Muscle of back (tissue), 13 donors: ENCODE measurements at places on chromosomes 5 and 9. TPM values are rescaled to one million over a fixed set of nuclear protein-coding genes. Genes with fewer than 3 reads are reported as not detected.

SPATA9 gene
- 1.0 TPM for polyA plus RNA-seq

TERT gene
- not detected for polyA plus RNA-seq

ADAMTS2 gene
- 31.3 TPM for polyA plus RNA-seq

SPINK7 gene
- polyA plus RNA-seq, result not detected

SH3GL2 gene
- polyA plus RNA-seq, result 0.07 TPM

LTC4S gene
- 1.8 TPM for polyA plus RNA-seq

LECT2 gene
- not detected for polyA plus RNA-seq

SIT1 gene
- polyA plus RNA-seq, result not detected

C7 gene
- 3.6 TPM for polyA plus RNA-seq

- peak; percentile 51 for DNase-seq
These were observed 484.3 kb downstream of the BNC2 start for GRCh38 chr9:16386007-16386826.

DNA sequence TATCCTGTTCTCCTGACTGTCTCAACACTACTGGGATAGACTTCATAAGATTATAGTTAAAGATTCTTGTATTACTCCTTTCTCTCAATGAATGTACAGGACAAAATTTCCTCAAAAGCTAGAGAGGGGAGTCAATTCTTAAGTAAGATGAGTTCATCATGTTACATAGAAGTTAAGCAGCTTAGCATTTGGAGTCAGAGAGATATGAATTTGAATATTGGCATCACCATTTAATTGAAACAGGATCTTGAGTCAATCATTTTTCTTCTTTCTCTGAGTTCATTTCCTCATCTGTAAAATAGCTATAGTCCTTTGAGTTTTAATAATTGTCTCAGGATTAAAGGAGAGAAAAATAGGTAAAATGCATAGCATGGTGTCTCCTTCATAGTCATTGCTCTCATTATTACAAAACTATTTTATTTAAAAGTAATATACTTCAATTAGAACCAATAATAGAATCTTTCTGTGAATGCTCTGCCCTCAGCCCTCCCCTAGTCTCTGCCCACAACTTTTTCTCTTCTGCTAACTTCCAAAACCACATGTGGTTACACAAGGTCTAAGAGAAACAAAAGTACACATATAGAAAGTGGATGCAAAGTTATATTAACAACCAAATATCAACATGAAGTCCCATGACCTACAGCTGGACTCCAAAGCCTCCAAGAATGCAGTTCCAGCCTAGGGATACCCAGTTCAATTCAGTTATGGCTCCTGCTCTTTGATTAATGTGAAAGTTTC is 265.6 kb downstream of the TLE1 start:
- DNase-seq, result no peak

GRCh38 chr9:125442452-125442851 is 180.8 kb downstream of the GAPVD1 start:
- DNase-seq, result no peak

DNA sequence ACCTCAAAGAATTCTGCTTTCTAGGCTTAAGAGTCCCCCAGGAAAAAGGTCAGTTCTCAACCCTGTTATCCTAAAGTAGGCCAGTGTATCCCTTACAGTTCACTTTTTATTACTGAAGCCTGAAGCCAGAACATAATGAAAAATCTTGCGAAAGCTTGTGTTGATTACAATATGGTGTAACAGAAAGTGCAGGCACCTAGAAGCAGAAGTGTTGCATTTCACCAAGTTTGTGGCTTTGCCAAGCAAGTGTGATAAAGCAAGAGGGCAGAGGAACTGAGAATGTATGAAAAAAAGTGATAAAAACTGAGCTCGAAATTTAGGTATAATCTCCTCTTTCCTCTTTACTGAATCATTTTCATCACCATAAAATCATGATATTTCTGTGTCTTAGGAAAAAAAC is 26.2 kb downstream of the AGTPBP1 start:
- DNase-seq, result no peak

- no peak for DNase-seq
These were observed 154.1 kb downstream of the MYO10 start for GRCh38 chr5:16781828-16782626.

DNA sequence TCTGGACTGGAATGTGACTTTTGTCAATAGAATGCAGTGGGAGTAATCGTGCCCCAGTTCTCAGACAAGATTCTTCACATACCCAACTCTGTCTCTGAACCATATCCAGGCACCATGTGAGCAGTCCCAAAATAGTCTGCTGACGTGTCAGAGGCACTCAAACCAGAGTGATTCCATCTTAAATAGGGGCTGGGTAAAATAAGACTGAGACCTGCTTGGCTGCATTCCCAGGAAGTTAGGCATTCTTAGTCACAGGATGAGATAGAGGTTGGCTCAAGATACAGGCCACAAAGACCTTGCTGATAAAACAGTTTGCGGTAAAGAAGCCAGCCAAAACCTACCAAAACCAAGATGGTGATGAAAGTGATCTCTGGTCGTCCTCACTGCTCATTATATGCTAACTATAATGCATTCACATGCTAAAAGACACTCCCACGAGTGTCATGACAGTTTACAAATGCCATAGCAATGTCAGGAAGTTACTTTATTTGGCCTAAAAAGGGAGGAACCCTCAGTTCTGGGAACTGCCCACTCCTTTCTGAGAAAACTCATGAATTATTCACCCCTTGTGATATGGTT is 16.9 kb upstream of the PLCXD3 start:
- DNase-seq, result peak; percentile 76

GRCh38 chr5:127824126-127824525 is 120.9 kb downstream of the CCDC192 start:
- no peak for DNase-seq

DNA sequence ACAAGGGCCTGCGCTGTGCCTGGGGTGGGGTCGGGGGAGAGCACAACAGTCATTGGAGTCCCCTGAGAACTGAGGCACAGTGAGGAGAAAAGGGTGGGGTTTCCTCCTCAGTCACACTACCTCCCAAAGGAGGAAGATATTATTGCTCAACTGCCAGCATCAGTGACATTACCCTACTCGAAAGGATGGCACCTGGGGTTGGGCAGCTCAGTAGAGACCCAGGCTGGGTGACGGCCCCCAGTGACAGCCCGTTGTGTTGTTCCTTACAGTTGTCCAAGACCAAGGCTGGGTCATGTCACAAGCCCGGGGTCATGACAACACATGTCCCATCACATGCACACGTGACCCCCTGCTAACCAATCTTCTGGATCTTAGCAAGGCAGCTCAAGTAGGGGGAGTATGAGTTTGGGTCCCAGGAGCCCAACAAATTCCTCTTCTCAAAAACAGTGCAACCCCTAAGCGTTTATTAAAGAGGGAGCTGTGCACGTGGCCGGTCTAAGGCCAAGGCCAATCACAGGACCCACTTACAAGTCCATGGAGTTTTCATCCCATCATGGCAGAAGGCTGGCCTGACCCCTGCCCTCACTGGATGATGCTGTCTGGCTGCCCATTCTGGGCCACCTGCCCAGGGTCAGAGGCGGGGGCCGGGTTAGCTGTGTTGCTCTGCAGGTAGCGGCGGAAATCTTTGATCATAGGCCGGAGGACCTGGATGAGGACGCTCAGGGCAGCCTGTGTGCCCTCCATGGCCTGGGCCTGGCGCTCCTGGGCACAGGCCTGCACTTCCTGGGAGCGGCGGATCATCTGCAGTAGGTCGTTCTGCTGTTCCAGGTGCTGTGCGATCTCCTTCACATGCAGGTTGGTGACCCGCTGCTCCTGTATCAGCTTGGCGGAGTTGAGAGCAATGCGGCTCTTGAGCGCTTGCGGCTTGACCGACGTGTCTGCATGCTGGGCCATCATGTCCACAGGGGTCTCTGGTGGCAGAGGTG is 4.0 kb downstream of the NAIF1 start:
- DNase-seq, result no peak

DNA sequence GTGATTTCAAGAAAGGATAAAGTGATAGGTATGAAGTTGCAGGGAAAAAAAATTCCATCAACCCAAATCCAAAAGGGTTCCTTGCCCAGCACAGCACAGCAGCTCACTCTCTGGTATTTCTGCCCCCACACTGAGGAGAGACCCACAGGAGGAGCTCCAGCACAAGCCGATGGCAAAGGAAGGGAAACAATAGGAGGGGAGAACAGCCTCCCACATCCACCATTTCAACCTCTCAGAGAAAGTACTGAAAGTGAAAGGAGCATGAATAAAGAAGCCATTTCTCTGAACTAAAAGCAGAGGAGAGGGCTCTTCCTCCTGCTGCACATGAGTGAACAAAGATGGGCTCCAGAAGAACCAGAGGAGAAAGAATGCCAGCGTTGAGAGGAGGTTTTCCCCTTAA is 54.9 kb upstream of the ZSWIM6 start:
- no peak for DNase-seq

DNA sequence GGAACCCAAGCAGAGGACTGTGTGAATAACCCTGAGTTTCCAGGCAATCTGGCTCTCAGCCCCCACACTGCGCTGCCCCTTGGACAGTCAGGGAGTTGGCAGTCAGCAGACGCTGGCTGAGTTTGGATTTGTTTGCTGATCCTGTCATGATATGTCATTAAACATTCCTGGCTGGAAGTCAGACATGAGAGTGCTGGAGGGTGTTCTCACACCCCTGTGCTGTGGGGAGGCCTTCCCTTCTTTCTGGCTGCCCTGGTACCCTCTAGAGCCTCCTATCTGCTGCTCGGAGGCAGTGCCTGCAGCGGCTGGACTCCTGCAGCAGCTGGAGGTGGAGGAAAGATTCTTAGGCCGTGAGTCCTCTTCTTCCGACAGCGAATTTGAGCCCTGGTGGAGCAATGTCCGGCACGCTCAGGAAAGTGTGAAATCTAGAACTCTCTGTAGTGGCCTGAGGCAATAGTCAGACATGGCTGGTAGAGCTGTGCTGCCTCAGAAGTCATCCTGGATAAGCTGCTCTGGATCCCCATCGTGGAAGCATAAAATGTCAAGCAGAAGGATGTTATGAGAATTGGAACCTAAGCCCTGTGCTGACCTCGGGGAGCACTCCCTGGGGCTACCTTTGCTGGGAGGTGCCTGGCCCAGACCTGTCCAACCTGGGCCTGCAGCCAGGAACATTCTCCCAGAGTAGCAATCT is 72.0 kb downstream of the PDE8B start:
- no peak for DNase-seq

DNA sequence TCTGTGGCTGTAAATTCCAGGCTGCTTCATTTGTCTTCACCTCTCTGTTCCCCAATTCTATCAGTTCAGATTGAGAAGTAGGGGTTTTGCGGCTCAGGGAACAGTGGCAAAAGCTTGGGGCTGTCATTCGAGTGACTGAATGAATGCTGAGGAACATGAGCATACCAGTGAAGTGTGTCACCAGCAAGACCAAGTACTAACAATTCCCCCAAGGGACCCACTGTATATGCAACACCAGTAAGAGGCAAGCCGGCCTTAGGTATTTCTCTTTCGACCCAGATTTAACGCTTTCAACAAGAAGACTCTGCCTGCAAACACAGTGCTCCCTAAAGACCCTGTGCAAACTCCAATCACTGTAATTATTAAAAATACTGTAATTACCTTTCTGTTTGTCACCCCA is 25.8 kb downstream of the KLHL3 start:
- no peak for DNase-seq

DNA sequence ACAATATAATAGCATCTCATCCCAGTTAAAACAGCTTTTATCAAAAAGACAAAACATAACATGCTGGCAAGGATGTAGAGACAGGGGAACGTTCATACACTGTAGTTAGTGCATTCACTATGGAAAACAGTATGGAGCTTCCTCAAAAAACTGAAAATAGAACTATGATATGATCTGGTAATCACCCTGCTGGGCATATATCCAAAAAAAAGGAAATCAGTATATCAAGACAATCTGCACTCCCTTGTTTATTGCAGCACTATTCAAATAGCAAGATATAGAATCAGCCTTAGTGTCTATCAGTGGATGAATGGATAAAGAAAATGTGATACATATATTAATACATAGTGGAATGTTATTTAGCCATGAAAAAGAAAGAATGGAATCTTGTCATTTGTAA is 88.5 kb downstream of the PBX3 start:
- DNase-seq, result no peak

DNA sequence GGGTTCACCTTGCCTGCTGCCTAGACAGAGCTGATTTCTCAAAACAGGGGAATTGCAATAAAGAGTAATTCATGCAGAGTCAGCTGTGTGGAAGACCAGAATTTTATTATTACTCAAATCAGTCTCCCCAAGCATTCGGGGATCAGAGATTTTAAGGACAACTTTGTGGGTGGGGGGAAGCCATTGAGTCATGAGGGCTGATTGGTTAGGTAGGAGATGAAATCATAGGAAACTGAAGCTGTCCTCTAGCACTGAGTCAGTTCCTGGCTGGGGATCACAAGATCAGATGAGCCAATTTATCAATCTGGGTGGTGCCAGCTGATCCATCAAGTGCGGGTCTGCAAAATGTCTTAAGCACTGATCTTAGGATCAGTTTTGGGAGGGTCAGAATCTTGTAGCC is 159.1 kb upstream of the MAP1B start:
- DNase-seq, result no peak
